Jurkat, Clone E6-1 (cell line): ENCODE measurements at places on chromosomes 7 and 10.

DNA sequence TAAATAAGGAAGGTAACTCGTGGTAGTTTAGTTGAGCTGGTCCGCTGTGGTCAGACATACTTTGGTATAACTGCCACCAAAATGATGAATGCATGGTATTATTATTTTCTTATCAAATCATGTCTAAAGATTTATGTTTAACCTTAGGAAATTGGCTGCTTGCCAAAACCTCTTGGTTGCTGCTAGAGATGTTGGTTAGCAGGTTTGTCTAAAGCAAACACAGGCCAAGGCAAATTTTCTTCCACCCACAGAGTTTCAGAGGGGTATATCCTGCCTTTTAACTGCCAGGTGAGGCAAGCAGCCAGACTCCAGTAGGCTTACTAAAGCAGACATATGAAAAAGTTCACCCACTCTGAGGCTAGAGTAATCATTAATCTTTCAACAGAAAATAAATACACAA lies 101.4 kb downstream of the SEMA3E start:
- DNase-seq = peak; percentile 55

GRCh38 chr10:86287110-86287793 lies 79.3 kb downstream of the GRID1 start:
- no peak for DNase-seq

DNA sequence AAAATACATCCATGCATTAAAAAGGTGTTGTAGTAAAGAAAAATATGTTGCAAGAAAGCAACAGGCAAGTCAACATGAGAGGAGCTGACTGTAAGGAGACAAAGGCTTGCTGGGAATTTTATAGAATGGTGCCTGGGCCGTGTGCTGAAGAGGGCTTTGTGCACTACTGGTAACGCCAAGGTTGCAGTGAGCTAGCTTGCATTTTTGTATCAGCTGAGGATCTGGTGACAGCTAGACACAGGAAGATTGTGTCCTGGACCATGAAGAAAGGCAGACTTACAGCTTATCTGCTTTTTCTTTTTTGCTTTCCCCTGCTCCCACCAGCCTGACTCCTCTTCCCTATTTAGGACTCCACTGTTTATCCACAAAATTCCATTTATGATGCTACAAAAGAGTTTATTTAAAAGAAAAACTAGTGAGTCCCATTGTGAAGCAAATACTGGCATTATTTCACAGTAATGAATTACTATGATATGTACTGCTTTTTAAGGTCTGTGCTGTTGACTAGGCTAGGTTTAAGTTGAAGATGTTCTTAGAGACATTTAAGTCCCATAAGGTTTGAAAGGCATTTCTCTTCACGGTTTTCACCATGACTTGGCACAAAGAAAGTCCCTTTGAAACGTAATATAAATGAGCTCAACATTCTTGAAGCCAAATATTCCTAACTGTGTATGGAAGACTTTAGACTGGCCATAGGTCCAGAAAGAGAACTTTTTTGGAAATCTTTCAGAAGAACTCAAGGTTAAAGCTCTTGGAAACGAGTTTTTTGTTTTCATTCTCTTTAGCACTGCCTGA lies 88.6 kb downstream of the SEC23IP start:
- DNase-seq = no peak

DNA sequence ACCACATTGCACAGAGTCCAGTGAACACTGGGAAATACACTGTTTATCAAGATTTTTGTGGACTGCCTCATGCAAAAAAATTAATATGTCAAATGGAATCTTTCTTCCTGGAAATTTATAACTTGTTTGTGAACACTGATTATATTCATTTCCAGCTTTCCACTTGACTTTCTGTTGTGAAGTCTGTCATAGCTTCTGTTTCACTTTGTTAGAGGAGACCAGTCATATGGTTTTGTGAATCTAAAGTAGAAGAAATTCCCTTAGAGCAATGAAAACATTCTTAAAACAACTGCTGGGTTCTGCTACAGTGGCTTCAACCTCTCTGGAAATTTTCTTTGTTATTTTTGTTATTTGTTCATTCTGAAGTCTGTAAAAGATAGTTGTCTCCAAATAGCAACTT lies 349.5 kb upstream of the NFE2L3 start:
- no peak for DNase-seq

- DNase-seq = peak; percentile 23
These were observed 127.4 kb upstream of the AGR3 start for GRCh38 chr7:17009007-17009719.

DNA sequence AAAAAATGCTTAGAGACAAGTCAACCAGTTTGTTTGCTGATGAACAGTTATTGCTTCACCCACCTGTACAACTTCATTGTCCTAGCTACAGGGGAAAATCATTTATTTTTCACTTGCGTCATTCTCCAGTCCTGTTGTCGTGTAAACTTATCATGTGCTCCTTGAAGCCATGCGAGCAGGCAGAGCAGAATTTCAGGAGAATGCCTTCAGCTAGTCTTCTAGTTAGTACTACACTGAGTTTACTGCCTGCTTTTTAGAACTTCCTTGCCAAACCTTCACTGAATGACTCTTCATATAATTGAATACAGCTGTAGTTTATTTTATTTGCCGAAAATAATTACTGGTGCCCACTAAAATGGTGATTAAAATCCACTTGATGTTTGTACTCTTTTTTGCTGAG lies 15.6 kb downstream of the RPA3 start:
- DNase-seq = no peak

DNA sequence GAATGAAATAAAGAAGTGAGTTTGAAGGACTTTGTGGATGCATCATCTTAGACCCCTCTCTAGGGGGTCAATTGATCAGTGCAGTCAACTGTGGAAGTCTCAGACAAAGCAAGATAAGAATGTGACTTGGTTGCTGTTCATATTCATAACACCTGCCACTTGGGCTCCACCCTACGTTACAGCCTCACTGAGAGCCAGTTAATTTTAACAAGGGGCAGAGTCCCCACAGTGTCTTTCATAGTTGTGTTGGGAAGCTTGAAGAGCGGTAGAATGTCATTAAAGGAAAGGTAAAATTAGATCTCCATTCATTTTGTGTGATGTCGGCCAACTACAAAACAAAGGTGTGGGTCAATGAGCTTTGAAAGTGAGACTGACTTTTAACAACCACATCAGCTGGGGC lies 442.1 kb upstream of the C7orf33 start:
- DNase-seq = no peak

DNA sequence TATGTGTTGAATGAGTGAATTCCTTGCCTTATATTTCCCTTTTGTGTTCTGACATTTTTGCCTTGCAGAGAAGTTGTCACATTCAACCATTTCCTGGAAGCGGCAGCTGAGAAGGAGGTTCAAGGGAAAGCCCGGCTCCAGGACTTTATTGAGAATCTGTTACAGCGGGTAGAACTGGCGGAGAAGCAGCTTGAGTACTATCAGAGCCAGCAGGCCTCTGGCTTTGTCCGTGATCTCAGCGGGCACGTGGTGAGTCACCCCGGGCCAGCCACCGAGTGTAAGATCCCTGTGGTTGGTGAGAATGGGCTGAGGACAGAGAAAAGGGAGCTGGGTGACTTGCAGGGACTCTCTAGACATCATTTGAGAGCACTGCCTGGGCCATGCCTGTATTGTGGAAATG lies 14.2 kb downstream of the ZNF365 start:
- no peak for DNase-seq

DNA sequence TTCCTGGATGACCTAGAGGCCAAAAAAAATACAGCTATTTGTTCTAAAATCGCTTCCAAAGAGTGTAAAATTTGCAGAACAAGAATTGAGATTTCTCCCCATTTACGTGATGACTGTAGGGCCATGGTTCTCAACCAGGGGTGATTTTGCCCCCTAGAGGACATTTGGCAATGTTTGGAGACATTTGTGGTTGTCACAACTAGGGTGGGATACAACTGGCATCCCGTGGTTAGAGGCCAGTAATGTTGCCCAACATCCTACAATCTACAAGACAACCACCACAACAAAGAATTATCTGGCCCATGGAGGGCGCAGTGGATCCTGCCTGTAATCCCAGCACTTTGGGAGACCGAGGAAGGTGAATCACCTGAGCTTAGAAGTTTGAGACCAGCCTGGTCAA lies 22.8 kb upstream of the MALSU1 start:
- DNase-seq = peak; percentile 78

DNA sequence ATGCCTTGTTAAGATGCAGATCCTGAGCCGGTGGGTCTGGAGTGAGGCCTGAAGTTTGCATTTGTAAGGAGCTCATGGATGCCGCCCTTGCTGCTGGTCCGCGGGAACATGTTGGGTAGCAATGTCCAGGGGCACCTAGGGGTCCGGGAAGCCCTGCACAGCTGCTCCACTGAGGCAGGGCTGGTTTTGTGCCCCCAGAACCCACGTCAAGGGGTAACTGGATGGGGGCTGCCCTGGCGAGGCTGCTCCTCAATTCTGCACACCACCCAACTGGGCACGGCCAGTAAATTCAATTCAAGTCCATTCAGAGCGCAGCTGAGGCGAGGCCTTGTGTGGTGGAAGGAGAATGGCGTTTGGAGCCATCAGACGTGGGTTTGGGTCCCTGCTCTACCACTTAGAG lies 246.3 kb upstream of the PITRM1 start:
- no peak for DNase-seq

GRCh38 chr10:36488579-36488978 lies 636.8 kb upstream of the ANKRD30A start:
- DNase-seq = no peak

- no peak for DNase-seq
These were observed 9.4 kb downstream of the LIMK1 start for GRCh38 chr7:74092964-74093471.

DNA sequence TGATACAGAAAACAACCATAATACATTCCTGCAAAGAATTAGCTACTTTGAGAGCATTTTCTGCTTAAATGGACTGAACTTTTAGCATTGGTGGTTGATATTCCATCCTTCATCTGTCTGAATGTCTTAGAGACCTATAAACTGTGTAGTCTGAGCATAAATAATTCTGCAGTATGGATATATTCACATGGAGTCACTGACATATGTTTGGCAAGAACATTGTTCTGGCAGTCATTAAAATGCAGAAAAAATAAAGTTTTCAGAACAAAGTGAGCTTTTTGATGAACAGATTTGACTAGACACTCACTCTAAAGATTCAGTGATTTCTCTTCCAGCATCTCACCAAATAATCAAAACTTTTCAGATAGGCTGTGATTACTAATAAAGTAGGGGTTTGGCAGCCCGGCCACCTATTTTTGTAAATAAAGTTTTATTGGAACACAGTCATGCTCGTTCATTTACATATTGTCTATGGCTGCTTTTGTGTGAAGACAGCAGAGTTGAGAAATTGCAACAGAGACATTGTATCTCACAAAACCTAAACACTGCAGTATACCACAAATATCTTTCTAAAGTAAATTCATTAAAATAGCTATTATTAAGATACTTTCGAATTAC lies 44.1 kb upstream of the RAPGEF5 start:
- DNase-seq = no peak

DNA sequence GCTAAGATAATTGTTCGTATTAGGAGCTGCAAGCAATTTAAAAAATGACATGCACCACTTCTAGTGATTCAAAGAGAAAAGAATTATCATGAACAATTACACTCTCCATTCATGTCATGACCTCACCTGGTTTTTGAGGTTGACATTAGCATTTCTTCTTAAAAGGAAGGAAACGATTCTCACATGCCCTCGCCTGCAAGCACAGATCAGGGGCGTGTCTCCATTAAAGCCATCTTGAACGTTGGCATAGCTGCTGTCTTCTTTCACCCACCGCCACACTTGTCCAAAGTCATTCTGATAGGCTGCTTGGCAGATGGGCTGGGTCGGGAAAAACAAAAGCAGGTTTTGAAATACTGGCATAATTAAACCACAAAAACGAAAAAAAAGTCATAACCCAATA lies 19.9 kb downstream of the ANKRD22 start:
- peak; percentile 95 for DNase-seq

DNA sequence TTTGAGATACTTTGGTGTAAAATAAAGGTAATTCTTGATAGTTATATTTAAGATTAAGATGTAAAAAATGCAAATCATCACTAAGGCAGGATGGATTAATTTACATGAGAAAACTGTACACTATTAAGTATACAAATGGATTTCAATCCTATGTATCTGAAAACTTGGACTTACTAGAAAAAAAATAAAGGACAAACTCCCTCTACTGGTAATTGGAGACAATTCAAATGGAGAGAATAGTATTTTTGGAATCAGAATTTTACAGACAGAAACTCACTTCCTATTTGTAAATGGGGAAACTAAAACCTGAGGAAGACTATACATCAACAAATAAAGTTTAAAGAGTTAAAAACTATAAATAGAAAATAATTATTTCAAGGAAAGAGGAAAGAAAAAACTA lies 62.6 kb downstream of the CUL2 start:
- peak; percentile 18 for DNase-seq

GRCh38 chr7:995571-995970 lies 12.6 kb downstream of the CYP2W1 start:
- no peak for DNase-seq

DNA sequence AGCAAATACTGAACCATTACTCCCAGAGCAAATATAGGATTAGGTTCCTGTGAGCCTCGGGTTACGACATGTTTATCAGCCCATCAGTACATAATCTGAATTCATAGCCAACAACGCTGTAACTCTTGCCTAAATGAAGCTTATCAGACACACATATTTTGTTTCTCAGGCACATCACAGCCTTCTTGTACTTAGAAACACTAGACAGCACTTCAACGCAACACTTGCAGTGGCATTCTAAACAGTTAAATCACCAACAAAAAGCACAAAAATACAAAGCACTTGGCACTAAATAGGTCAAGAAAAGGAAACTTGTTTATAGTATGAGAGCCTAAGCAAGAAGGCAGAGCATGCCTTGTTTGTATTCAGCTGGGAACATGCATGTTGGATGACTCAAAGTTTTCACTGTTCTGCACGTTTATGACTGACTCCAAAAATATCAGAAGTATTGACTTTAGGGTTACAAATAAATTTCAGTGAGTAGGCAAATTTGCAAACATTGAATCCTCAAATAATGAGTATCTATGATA lies 75.0 kb downstream of the VPS50 start:
- DNase-seq = no peak

GRCh38 chr7:29865526-29865925 lies 59.2 kb downstream of the WIPF3 start:
- no peak for DNase-seq

- DNase-seq = no peak
These were observed 4.4 kb downstream of the PTTG1IP2 start for GRCh38 chr7:90473814-90474213.

DNA sequence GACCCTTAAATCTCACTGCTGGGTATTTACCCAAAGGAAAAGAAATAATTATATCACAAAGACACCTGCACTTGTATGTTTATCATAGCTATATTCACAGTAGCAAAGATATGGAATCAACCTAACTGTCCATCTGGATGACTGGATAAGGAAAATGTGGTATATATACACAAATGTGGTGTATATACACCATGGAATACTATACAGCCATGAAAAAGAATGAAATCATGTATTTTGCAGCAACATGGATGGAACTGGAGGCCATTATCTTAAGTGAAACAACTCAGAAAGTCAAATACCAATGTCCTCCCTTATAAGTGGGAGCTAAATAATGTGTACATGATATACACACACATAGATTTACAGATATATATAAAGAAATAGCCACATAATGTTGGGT lies 168.2 kb downstream of the SH2D4B start:
- DNase-seq = no peak

- no peak for DNase-seq
These were observed 90.8 kb downstream of the CCDC71L start for GRCh38 chr7:106570146-106570545.

GRCh38 chr10:80755893-80756292 lies 218.2 kb downstream of the SH2D4B start:
- no peak for DNase-seq
